Central memory CD8-positive, alpha-beta T cell (primary cell): ENCODE measurements at places on chromosomes 1 and 21.

- no peak for DNase-seq
- H3K27ac ChIP-seq, result peak overlapping the region; percentile 45
Measured at GRCh38 chr1:42946120-42946898, 12.4 kb downstream of the SLC2A1 start.

DNA sequence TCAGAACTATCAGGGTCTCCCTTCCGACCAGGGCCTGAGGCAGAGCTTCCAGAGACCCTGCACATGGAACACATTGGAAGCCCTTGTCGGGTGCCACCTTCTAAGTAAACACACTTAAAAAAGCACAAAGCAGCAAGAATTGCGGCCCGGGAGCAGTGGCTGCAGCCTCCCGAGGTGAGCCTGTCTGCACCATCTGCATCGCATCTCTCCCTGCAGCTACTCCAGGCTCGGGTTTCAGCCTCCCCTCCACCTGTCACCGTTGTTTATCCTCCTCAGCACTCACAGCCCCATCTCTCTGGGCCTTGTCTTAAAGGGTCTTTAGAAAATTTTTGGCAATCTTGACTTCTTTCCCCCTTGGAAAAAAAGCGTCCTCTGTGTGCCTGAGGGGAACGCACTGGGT is 95.1 kb upstream of the ARHGEF16 start:
- no peaks in the 10 kb centered on the region for H3K36me3 ChIP-seq
- H3K27me3 ChIP-seq, result peaks cover 18% of the 10 kb centered on the region
- DNase-seq, result no peak
- no peak overlapping the region for H3K4me3 ChIP-seq
- no peak overlapping the region for H3K27ac ChIP-seq

- H3K4me1 ChIP-seq, result no peaks in the 10 kb centered on the region
- no peak overlapping the region for H3K27ac ChIP-seq
- no peak overlapping the region for H3K4me3 ChIP-seq
- no peak for DNase-seq
Measured at GRCh38 chr1:244640917-244641316, 12.0 kb upstream of the DESI2 start.

DNA sequence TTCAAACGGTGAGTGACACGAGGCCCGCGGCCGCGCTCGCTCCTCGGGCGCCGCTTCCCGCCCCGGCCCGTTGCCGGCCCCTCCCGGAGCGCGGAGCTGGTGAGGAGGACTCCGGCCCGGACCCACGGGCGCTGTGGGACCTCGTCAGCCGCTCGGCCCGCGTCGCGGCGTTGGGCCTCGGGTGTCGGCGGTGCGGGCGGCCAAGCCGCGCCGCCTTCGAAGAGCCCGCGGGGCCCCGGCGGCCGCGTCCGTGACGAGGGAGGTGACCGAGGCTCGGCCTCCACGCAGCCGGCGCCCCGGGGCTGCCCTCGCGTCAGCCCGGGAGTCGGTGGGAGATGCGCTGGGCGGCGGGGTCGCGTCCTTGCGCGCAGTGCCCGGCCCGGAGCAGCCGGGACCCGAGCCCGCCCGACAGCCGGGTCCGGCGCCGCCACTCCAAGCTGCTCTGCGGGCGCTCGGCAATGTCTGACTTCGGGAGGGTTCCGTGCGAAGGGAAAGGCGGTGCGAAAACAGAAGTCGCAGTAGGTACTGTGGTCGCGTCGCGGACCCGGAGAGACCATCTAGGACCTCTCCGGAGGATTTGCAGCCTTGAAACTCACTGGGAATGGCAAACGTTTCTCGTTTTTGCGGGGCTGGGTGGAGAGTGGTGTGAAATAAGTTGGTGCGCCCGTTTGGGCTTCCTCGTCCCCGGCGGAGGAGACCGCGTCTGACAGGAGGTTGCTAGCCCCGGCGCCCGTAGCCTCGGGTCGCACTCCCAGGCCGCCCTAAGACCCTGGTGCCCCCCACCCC is 829 bp downstream of the SPEN start:
- peak overlapping the region; percentile 98 for H3K4me3 ChIP-seq
- peaks cover 15% of the 10 kb centered on the region for H3K36me3 ChIP-seq
- no peaks in the 10 kb centered on the region for H3K27me3 ChIP-seq
- peak overlapping the region; percentile 92 for H3K27ac ChIP-seq
- H3K4me1 ChIP-seq, result peaks cover 37% of the 10 kb centered on the region
